Esophagus squamous epithelium (tissue), 5 donors: ENCODE measurements at places on chromosomes 7 and 10.

DNA sequence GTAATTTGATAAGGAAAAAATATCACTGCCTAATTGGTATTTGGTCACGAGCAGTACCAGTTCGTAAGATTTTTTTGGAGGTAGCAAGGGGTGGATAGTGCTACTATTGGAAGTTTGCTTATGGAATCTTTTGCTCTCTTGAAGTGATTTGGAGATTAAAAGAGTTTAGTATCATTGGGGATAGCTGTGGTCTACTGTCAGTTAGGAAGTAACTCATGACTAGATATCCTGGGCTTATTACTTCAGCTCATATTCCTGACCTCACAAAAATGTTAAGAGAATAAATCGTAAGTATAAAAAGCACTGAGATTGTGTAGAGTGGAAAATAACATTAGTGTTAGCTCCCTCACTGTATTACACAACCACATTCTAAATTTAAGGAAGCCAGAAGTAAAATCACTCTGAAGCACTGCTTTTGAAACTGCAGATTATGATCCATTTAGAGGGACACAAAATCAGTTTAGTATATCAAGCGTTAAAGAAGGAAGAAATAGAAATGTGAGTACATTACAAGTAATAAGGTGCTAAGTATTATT, 22.6 kb downstream of the SGPL1 start:
- DNase-seq = no peak

GRCh38 chr10:88986549-88987242, 3.9 kb upstream of the FAS start:
- no peak for DNase-seq

DNA sequence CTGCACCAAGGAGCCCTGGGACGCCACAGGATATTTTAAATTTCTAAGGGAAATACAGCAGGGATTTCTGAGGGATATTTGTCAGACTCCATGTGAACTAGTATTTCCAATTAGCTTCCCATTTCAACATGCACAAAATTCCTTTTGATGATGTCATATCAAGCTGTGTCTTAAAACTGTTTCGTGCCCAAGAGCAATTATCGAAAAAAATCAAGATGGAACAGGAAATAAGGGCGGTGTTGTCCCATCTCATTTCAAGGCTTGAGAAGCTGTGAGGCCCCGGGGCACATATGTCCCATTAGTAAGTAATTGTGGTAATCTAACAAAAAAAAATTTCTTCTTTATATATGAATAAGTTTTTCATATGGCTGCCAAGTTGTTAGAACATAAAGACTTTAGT, 47.4 kb downstream of the PPP1R17 start:
- no peak for DNase-seq

GRCh38 chr7:158655931-158656441, 48.6 kb downstream of the NCAPG2 start:
- no peak for DNase-seq
